Stimulated activated CD4-positive, alpha-beta T cell treated with anti-CD3 and anti-CD28 coated beads, Interleukin-15, amount 100 ng/mL, for 1 hour (primary cell): ENCODE measurements at places on chromosomes 13 and 19.

GRCh38 chr13:74730556-74731331 lies 596.5 kb upstream of the KLF12 start:
- no peak for DNase-seq

GRCh38 chr13:74696148-74696922 lies 562.1 kb upstream of the KLF12 start:
- DNase-seq: no peak

DNA sequence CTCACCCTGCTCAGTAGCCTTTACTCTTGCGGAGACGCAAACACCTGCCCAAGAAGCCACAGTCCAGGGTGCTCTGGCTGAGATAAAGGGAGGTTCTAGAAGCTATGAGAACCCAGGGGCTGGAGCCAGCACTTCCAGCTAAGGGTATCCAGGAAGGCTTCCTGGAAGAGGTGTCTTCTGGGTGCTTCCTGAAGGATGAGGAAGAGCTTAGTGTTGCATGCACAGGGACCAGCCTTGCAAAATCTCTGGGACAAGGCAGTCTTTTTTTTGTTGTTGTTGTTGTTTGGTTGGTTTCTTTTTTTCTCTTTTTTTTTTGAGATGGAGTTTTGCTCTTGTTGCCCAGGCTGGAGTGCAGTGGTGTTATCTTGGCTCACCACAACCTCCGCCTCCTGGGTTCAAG lies 20.6 kb downstream of the MYBPC2 start:
- DNase-seq: no peak

GRCh38 chr19:29265436-29265835 lies 52.5 kb upstream of the UQCRFS1 start:
- DNase-seq: no peak

DNA sequence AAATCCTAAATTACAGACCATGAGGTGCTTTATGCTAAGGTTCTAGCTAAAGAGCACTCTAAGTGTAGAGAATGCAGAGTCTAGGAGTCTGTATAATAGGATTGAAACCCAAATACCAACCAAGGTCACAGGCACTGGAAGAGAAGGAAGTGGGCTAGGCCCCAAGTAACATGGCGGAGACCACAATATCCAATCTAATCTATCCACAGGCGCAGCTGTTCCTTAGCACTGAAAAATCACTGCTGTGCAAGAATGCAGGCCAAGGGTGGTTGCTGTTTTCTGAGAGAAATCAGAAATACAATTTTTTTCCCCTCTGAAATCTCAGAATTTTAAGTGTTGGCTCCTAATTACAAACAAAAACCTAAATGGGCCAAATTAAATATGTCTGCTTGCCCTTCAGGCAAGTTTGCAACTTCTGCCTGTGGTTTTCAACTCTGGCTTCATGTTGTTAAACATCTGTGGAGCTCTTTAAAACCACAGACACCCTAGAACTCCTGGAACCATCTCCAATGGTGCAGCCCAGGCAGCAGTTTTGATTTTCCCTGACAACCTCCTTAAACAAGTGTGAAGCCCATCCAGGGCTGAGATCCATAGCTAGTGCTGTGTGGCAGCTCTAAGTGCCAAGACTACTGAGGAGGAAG lies 6.1 kb downstream of the RANBP3 start:
- no peak for DNase-seq

- DNase-seq: no peak
Observed at GRCh38 chr13:113924184-113924901, 49.5 kb downstream of the C13orf46 start.

- no peak for DNase-seq
Observed at GRCh38 chr19:24054044-24054935, 32.7 kb upstream of the ZNF254 start.

DNA sequence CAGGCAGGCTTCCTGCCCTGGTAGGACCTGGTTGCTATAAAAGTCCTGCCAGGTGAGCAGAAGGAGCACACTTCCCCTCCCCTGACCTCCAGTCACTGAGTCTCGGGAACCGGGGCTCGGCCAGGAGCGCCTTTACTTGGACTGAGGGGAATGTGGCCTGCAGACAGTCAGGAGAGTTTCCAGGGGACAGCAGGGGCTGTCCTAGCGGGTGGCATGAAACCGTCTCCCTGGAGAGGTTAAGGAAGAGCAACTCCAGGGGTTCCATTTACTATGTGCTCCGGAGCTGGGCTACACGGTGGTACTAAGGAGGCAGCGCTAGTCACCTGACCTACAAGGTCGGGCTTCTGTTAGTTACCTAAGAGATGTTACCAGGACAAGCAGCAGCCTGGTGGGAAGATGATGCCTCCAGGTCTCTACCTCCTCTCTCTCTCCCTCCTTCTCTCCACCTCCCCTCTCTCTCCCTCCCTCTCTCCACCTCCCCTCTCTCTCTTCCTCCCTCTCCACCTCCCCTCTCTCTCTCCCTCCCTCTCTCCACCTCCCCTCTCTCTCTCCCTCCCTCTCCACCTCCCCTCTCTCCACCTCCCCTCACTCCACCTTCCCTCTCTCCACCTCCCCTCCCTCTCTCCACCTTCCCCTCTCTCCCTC lies 4.1 kb upstream of the CNOT3 start:
- no peak for DNase-seq

DNA sequence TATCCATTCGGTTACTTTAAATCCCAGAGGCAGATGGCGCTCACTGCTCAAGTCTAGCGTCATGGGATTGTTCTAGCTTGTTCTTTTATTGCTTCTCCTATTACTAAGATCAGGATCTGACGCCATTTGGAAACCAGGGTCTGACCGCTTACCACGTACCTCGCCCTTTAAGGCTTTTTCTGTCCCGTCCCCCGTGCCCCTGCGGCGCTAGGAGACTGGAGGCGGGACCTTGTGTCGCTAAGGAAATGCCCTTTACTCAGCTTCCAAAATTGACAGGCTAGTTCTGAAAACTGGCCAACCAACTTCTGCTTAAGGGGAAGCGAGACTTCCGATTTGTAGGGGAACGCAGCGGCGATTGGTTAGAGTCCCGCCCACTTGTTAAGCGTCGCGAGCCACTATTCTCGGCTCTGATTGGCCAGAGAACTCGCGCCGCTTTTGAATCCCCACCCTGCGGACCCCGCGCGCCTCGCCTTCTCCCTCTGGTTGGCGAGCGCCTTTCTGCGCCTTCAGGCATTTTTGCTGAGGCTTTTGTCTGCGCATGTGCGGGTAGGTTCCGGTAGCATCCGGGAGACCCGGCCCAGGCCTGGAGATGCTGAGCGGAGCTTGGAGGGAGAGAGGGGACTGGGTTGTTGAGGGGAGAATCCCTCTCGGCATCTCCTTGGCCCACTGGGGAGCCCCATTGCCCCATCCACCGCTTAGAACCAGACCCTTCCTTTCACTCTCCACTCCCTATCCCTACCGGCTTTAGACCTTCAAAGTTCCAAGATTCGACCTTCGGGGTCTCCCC lies 3.9 kb upstream of the C19orf84 start:
- DNase-seq: peak; percentile 65

DNA sequence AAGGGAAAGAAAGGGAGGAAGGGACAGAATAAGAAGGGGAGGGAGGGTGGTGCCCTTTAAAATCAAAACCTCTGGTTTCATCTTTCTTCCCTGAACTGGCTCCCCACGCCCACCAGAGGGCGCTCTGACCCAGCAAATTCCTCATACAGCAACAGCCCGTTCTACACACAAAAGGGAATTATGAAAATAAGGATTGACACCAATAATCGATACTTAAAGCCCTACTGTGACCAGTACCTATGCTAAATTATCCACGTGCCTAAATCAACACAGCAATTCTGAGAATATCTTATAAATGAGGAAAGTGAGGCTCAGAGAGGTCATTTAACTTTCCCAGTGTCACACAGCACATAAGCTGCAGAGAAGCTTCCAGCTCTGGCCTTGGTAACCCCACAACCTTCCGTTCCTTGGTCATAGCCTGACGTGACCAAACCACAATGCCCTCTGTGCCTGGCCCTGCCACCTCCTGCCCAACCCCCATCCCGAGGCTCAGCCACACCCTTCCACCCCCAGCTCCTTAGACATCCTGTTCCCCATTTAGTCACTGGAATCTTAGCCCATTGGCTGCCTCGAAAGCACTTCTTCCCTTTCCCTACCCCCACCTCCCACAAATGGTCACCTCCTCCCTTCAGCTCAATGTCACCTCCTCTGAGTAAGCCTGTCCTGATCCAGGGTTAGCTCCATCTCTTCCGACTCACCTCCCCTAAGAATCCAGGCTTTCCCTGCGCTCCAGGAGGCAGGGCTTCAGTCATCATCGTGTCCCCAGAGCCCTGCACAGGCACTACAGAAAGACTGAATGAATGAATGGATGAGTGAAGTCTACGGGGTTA lies 34.2 kb upstream of the PNMA8B start:
- peak; percentile 50 for DNase-seq

- DNase-seq: no peak
Observed at GRCh38 chr19:36169084-36169760, 17.0 kb upstream of the COX7A1 start.

- no peak for DNase-seq
Observed at GRCh38 chr19:37963190-37963936, 56.4 kb downstream of the SIPA1L3 start.

DNA sequence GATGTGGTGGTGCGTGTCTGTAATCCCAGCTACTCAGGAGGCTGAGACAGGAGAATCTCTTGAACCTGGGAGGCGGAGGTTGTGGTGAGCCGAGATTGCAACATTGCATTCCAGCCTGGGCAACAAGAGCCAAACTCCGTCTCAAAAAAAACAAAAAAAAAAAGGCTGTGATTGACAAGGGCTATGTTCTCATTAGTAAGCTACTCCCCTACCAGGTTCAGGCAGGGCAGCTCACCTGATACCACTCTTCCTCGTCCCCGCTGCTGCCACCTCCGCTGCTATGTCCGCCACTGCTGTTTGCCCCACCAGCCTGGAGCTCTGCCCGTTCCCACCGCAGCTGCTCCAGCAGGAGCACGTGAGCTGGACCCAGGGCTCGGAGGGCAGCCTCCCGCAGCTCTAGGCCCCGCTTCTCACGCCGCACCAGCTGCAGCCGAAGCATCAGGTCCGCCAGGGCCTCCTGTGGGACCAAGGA lies 9.4 kb downstream of the USHBP1 start:
- DNase-seq: no peak

GRCh38 chr13:59962343-59962742 lies 201.4 kb downstream of the DIAPH3 start:
- no peak for DNase-seq

DNA sequence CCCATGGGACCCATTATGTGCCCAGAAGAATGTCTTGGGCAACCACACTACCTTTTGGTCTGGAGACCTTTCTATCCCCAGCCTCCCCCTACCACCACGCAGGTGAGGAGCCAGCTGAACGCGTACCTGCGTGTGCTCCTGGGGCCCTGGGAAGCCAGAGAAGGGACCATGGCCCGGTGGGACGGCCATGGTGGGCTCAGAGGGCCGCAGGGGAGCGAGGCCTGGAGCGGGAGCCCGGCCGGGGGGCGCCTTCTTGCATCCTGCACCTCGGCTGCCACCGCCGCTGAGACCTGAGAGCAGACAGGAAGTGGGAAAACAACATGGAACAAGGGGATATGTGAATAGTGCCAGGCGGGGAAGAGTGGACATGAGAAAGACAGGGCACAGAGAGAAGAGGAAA lies 2.3 kb downstream of the DYRK1B start:
- DNase-seq: no peak

DNA sequence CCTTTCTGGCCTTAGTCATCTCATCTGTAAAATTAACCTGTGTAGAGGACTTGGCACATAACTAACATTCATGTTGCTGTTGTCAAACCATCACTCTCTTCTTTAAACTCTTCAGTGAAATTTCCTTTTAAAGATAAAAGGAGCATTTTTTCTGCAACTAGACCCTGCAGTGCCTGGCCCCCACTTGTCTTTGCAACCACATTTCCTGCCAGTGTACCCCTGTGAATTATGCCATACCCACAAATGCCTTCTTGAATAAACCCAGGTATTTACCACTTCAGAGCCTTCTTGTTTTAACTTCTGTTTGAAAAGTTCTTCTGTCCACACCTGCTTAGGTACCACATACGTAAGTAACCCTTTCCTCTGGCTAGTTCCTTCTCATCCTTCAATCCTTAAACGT lies 118.8 kb downstream of the CDK8 start:
- DNase-seq: no peak

DNA sequence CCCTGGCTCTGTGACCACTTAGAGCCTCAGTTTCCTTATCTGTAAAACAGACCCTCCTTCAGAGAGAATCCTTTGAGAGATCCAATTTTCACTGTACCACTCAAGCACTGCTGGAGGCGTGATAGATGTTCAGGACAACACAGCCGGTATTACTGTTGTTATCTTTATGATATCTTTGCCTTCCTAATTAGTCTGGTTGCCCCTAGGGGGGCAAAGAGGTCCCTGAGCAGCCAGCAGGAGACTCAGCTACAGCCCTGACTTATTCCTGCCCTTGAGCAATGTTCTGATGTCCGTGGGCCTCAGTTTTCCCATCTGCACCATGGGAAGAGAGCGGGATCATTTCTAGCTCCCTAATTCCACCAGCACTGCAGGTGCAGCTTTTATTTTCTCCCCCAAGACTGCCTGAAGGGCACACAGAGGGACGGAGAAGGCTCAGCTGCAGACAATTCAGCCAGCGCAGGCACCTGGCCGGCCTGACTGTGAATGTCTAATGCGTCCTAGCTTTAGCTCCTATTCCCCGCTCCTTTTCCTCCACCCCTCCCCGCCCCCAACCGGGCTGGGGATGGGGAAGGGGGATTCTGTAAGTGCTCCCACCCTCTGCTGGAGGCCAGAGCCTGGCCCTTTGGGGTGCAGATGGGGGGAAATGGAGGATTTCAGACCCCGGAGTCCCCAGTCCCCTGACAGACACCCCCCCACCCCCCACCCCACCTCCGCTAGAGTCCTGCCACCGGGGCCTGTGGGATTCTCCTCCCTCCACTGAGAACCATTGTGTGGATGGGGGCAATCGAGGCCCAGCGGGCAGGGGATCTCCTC lies 16.2 kb downstream of the TLE5 start:
- no peak for DNase-seq

- no peak for DNase-seq
Observed at GRCh38 chr19:2547721-2548120, 71.8 kb downstream of the GADD45B start.

GRCh38 chr13:37123337-37123736 lies 17.9 kb upstream of the CSNK1A1L start:
- no peak for DNase-seq

DNA sequence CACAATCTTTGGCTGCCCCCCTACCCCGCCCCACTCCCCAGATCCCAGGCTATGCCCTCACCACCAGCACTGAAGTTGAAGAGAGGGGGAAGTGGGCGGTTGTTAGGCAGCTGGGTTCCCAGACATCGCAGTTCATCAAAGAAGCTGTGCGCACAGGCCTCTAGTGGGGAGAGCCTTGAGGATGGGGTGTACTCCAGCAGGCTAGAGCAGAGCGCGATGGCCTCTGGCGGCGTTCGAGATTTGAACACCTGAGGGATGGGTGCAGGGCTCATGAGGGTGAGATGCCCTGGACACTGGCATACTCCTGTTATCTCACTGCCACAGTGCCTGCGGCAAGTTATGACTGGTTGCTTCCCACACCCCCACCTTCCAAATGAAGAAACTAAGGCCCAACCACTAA lies 10.0 kb downstream of the GSK3A start:
- no peak for DNase-seq

- no peak for DNase-seq
Observed at GRCh38 chr19:42207767-42208271, 9.7 kb downstream of the DEDD2 start.

DNA sequence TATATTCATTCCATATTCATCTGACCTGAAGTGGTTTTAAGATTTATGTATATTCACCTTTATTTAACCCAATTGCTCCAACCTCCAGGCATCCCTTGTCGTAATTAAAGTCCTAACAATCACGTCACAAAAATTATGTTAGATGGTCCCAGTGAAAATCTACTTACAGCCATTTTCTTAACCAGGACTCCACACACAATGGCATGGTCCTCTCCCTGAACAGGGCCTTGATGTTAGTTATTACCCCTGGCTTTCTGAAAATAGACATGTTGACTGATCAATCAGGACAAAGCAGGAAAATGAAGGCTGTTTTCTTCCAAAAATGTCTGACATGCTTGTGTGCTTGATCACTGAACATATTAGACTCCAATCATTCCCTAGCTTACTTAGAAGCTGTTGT lies 542.7 kb upstream of the SLITRK5 start:
- no peak for DNase-seq
